ENCODE measurements at places on chromosomes 4 and X.

DNA sequence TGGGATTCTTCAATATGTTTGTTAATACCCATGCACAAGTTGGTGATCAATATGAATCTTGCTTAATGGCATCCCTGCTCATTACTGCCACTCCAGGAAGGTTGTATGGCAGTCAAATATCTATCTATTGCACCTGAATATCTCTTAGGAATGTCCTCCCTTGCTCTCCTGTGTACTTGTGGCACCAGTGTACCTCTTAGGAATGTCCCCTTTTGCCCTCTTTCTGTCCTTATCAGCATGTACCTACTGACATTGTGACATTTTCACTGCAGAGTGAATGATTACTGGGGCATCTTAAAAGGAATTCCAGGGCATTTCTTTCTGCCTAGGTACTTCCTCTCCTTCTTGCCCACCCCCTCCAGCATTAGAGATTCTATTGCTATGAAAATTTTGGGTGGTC lies 163.8 kb upstream of the CENPE start:
- DNase-seq, result no peak

- DNase-seq, result peak; percentile 21
These were observed 40.2 kb upstream of the TMEM154 start for GRCh38 chr4:152719801-152720556.

GRCh38 chrX:103831342-103831802 lies 685 bp downstream of the RAB9B start:
- DNase-seq, result no peak

DNA sequence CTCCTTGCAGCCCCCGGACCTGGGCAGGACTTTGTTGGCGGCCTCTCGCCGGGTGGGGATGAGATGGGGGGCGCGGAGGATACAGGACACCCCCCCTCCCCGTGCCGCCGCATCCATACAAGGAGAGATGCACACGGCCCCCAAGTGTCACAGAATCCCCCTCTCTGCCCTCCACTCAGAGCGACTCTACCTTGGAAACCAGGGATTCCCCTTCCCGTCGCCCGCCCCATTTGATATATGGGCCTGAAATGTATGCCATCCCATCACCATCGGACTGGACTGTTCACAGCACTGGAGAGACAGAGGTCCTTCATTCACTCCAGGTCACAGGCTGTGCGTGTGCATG lies 426 bp downstream of the PORCN start:
- DNase-seq, result no peak

- peak; percentile 50 for DNase-seq
These were observed 125.1 kb downstream of the FGF16 start for GRCh38 chrX:77572322-77572721.

DNA sequence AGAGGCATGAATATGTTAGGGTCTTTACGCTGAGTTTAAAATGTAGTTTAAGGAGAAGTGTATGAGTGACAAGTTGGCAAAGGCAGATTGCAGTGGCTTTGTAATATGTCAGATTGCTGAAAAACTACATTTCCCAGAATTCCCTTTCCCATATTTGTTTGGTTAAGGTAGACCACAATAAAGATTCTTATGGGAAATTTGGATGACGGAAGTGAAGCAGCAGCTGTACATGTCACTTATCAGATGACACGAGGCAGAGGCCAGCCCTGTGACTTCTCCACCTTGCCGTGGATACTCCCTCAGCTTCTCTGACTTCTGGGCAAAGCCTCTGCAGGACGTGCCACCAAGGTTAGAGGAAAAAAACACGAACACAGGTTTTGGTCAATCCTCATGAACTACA lies 229.7 kb upstream of the DKK2 start:
- no peak for DNase-seq

- DNase-seq, result no peak
These were observed 4.3 kb upstream of the MXD4 start for GRCh38 chr4:2266181-2266580.

- DNase-seq, result no peak
These were observed 173.1 kb upstream of the SLIT2 start for GRCh38 chr4:20078644-20079043.

DNA sequence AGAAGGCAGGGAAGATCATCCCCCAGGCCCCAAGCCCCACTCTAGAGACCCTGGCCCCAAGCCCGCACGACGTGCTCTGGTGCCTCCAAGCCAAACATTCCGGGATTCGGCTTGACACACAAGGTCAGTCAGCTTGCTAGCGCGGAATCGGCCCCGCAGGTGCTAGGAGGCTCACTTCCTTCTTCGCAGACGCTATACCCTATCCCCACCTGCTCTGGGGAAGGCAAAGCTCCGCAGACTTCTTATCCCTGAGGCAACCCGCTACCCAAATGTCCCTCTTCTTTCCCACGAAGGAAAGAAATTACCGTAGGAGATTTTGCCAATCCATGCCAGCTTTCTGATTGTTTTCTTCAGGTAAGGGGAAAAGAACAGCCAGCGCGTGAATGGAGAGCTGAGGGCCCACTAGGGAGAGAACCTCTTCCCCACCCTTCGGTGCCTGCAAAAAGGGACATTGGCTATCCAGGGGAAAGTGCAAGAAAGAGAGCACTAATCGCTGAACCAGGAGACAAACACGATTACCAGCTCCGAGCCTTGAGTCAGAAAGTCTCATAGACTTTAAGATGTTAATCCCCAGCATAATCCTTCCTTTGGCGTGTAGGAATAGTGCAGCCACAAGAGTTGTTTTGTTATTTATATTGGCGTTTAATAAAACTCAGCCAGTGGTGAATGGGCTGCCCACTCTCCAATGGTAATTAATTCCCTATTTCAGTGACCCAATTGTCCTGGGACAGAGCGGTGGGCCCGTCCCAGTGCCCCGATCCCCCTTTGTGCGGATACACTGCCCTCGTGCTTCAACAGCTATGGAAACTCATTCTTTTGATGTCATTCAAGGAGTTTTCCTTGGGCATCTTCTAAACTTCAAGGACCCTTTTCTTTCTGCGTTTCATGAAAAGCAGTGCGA lies 5.4 kb upstream of the NEUROG2 start:
- no peak for DNase-seq

GRCh38 chrX:154600759-154601374 lies 15.9 kb downstream of the CTAG1A start:
- DNase-seq, result no peak

DNA sequence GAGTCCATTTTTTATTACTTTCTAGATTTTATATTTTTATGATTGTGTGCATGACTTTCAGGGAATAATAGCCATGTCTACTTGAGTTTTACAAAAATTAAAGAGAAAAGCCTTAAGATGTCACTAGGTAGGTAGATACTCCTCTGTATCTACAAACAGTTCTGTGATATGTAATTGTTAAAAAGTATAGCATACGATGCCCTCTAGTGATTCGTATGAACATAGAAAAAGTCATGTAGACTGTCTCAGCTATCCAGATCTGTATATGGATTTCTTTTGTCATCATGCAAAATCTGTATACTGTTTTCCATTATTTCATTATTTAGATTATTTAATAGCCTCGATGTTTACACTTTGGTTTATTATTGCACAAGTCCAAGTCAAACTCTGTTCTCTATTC lies 856.6 kb downstream of the CENPC start:
- DNase-seq, result peak; percentile 15

GRCh38 chr4:108586778-108587177 lies 33.6 kb upstream of the RPL34 start:
- DNase-seq, result no peak

GRCh38 chr4:41458689-41459088 lies 79.3 kb upstream of the LIMCH1 start:
- DNase-seq, result no peak

DNA sequence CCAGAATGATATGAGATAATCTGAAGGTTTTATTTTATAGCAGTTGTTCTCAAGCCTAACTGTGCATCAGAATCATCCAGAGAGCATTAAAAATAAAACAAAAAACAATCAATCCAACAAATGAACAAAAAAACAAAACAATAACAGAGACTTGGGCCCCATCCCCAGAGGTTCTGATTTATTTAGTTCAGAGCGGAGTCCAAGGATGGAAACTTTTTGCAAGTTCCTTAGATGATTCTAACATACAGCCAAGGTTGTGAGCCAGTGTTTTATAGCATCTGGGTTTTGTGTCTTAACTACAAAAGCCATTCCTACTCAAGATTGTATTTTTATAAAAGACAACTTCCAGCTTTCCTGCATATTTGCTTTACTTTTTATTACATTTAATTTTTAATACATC lies 59.4 kb upstream of the GRPR start:
- DNase-seq, result no peak

GRCh38 chrX:104168127-104168526 lies 1.9 kb downstream of the FAM199X start:
- DNase-seq, result no peak

GRCh38 chr4:152998861-152999260 lies 62.7 kb downstream of the FHDC1 start:
- DNase-seq, result no peak

DNA sequence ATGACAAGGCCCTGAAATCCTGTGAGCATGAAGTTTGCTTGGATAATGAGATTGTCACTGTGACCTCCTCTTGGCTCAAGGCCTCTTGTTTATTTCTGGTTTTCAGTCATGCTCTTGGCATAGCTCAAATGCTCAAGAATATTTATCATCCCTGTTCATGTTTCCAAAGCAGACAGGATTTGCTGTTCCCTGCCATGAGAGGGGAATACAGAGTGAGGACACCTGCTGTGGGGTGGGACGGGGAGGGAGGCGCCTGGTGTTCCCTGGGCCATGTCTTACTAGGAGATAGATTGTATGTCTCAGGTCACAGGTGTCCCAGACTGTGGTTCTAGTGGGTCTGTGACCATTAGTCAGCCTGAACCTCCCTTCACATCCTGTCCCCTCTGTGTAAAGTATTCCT lies 34.9 kb upstream of the SH3RF1 start:
- no peak for DNase-seq

DNA sequence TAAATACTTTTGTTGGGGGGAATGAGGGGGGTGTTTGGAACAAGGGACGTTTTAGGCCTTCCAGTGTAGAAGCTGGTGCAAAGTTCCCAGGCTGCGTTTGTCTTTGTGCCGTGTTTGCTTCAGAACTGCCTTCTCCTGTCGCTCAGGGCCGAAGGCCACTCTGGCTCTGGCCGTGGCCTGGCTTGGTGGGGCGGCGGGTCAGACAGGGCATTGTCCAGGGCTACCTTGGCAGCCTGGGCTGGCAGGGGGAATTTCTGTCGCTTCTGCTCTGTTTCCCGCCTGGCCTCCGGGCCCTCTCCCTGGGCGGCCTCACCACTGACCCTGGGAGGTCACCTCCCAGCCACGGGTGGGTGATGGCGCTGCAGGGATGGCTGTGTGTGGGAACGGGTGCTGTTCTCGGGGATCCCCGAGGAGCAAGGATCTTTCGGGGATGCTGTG lies 140.0 kb downstream of the COL4A6 start:
- DNase-seq, result no peak

DNA sequence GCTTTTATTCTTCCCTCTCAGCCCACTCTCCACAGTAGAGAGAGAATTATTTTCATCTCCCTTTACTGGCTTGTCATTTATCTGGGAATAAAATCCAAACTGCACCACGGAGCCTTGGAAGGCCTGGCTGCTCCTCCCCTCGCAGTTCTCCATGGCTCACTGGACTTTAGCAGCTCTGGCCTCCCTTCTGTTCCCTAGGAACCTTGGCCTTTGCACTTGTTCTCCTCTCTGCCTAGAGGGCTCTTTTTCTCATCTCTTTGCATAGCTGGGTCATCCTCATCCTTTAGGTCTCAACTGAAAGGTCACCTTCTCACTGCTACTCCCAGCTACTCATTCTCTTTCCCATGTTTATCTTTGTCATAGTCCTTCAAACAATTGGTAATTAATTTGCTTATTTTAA lies 31.3 kb upstream of the TAPT1 start:
- no peak for DNase-seq

GRCh38 chrX:69104756-69105434 lies 60.4 kb downstream of the PJA1 start:
- DNase-seq, result no peak

GRCh38 chrX:64229154-64229553 lies 1.3 kb downstream of the ASB12 start:
- DNase-seq, result no peak

GRCh38 chr4:69124941-69125340 lies 28.7 kb downstream of the UGT2B7 start:
- no peak for DNase-seq

GRCh38 chrX:124194901-124195300 lies 137.6 kb upstream of the TEX13D start:
- DNase-seq, result no peak

DNA sequence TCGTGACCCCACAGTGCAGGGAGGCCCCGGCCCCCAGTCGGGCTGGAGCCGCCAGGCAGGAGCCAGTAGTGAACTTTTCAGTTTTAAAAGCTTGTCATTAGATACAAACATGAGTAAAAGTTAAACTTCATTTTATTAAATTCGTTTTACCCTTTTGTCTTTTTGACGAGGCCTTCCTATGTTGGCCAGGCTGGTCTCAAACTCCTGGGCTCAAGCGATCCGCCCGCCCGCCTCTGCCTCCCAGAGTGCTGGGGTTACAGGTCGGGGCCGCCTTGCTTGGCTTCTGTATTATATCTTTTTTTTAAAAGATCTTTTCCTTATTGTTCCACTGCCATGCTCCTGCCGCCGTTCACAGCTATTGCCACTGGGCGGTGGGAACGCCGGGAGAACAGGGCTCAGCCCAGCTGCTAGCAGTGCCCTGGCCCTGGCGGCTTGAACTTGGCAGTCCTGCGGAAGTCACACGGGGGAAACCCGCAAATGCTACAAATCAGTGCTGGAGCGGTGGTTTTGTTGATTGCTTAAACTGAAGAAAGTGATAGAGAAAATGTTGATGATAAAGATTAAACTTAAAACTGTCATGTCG lies 968 bp upstream of the NELFA start:
- DNase-seq, result peak; percentile 48

DNA sequence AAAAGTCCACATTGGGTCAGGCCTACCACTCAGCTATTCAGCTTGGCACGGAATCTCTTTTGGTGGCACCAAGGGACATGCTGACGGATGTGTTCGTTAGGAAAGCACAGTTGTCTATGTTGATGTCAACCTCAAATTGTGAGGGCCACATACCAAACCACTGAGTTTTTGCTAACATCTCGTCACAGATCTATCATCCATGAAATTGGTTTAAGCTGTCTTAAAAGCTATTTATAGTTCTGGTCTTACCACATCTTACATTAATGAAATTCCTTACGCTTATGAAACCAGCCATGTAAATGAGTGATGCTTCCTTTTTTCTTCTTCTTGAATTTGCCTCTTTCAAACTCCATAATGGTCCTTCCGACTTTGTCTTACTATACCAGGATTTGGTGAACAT lies 101.5 kb downstream of the MGST2 start:
- DNase-seq, result no peak
